ENCODE measurements at places on chromosomes 16 and 17.

DNA sequence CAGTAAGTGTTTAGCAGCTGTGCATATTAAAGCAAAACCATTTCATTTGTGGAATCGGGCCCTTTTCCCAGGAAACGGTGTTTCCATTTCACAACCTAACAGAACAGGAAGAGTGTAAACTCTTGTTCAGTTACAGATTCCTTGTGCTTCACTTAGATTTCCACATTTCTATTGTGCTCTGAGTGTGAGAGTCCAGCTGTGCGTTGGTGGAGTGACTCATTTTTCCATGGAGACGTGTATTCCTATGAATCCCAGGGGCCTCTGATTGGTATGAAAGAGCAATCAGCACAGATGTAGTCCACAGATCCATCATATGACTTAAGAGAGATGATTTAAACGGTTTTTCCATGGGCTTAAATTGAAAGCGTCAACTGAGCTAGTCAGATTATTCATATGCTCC, 13.3 kb upstream of the CAVIN1 start:
- no peak for DNase-seq

DNA sequence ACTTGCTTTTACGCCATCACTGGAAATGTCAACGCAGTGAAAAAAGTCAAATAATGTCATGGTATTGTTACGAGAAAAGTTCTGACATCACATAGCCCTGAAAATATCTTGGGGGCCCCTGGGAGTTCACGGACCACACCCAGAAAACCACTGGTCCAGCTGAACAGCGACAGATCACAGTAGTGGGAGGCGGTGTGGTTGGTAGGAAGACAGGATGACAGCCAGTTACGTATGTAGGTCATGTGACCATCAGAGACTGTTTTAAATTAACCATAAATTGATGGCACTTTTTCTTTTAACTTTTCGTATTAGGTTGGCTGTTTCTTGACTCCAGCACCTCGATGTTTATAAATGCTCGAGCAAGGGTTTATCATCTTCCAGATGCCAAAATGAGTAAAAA, 11.9 kb downstream of the ERCC4 start:
- DNase-seq, result no peak

DNA sequence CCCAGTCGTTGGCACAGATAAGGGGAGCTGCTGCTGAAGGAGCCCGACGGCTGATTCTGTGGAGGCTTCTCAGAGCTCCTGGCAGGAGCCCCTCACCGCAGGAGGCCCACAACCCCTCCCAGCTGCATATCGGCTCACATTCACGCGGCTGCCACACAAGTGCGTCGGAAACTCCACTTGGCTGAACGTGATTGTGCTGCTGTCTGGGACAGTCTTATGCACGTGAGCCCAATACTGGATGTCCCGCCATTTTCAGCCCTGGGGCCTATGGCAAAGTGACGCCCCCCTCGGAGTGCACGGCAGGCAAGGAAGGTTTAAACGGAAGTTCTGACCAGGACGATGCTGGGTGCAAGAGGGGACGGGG, 8.7 kb upstream of the PITPNA start:
- no peak for DNase-seq

GRCh38 chr17:4436381-4436780, 2.6 kb downstream of the SPNS3 start:
- DNase-seq, result no peak

GRCh38 chr16:25258861-25259179, 1.2 kb upstream of the ZKSCAN2 start:
- no peak for DNase-seq

GRCh38 chr17:80008383-80008840, 27.3 kb downstream of the TBC1D16 start:
- peak; percentile 80 for DNase-seq
